HFFc6 (cell line): ENCODE measurements at places on chromosomes 16 and 17.

GRCh38 chr17:80191865-80192661, 22.2 kb downstream of the CARD14 start:
- DNase-seq, result no peak

GRCh38 chr16:88741368-88741767, 35.1 kb downstream of the CTU2 start:
- DNase-seq, result no peak

DNA sequence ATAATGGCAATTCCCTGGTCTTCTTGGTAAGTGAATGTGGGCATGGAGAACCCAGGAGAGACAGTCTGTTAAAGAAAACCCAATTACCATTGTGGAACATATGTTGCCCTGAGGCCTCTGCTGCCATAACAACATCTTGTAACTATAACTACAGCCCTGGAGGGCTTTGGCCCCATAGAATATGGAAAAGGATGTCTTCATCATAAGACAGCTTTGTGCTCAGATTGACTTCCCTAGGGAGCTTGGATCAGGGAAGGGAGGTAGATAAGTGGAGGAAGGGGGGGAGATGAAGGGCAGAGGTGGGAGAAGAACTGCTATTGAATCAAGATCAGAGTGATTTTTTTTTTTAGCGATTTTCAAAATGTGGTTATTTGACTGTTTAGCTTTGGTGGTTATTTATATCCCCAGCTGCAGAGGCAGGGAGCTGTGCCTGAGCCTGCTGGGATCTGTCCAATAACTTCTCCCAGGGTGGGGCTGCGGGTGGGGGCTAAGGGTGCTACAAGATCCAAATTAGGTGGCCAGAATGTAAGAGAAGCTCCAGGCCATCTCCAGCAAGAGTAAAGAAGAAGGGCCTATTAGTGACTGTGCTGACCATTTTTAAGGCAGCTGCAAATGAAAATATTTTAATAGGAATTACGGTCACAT, 5.3 kb upstream of the KAT7 start:
- no peak for DNase-seq

- no peak for DNase-seq
Observed at GRCh38 chr17:51612692-51613091, 352.3 kb downstream of the UTP18 start.

DNA sequence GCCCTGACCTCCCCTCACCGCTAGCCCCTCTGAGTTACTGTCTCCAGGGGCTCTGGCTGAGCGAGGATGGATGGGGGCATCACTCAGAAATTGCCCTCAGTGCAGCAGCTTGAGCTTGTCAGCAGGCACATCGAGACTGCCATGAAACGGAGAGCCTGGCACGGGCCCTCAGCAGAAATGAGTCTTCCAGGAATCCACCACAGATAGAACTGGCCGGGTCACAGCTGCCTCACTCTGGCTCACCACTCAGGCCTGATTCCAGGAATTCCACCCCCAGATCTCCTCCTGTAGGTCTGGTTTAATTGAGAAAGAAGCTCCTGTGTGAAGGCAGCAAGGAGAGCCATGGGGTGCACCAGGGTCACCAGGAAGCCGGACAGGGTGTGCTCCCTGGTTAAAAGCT, 85.5 kb downstream of the GSG1L start:
- DNase-seq, result peak; percentile 8

GRCh38 chr17:2028737-2029136, 1.2 kb upstream of the DPH1 start:
- DNase-seq, result no peak

DNA sequence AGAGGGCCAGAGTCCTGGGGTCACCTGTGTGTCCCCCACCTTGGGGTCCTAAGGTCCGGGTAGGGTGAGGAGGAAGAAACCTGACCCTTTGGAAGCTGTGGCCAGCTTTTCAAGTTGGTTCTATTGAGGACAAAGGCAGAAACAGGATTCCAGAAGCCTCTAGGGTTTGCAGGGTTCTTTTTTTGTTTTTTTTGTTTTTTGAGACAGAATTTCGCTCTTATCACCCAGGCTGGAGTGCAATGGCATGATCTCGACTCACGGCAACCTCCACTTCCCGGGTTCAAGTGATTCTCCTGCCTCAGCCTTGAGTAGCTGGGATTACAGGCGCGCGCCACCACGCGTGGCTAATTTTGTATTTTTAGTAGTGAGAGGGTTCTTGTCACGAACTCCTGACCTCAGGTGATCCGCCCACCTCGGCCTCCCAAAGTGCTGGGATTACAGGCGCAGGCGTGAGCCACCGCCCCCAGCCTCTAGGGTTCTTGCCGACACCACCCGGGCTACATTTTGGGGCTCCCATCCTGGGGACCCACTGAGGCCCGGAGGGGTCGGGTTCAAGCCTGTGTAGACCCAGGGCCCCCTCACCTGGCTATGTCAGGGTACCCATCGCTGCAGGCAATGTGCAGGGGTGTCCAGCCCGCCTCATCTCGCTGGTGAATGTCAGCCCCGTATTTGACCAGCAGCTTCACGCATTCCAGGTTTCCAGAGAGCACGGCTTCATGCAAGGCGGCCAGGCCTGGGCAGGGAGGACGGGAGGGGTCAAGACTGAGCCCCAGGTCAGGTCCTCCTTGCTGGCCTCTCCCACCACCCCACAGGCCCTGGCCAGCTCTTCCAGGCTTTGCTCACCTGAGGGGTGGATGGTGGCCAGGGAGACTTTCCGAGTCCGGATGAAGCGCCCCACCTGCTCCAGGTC, 674 bp downstream of the PPP1R27 start:
- DNase-seq, result no peak

DNA sequence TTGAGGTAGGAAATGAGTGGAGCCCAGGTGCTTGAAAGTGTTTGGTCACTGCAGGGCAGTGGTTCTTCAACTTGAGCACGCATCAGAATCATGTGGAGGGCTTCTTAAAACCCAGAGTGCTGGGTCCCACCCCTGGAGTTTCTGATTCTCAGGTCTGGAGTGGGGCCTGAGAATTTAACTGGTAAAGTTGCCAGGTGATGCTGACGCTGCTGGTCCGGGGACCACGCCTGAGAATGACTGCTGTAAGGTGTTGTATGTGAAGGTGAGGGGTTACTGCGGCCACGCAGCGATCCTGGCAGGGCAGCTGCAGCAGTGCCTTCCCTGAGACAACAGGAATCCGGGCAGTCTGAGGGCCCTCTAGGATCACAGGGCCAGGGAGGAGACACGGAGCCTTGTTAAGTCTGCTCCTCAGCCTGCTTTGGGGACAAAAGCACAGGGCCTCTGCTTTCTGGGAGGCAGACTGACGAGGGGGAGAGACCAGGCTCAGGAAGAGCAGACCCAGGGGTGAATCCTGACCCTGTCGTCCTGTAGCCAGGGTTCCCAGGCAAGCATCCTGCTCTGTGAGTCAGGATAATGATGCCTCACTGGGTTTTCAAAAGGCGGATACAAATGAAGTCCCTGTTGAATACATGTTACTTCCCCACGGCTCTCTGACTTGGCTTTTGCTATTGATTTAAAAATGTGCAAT, 16.2 kb downstream of the CCDC42 start:
- DNase-seq, result no peak

GRCh38 chr17:279331-279730, 73.3 kb downstream of the RPH3AL start:
- DNase-seq, result no peak

DNA sequence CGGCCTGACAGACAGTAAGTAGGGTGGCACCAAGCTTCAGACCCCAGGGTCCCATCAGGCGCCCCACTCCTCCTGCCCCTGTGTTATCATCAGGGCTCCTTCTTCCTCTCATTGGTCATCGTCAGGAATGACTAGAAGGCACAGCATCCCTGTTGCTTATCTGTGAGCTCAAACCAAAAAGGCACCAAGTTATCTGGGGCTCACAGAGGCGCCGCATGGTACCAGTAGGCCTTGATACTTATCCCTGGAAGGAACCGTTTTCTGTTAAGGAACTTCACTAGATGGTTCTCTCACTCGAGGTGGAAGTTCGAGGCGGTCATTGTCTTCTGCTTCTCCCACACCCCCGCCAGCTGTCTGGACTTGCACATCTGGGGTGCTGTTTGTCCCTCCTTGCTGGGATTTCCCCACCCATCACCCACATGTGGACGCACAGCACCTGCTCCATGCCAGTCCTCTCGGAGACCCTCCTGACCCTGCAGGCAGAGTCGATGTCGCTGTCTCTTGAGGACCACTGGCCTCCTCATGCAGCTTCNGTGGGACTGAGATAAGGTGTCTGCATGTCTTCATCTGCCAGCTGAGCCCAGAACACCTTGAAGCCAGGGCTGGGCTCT, 52.1 kb downstream of the METRNL start:
- no peak for DNase-seq

DNA sequence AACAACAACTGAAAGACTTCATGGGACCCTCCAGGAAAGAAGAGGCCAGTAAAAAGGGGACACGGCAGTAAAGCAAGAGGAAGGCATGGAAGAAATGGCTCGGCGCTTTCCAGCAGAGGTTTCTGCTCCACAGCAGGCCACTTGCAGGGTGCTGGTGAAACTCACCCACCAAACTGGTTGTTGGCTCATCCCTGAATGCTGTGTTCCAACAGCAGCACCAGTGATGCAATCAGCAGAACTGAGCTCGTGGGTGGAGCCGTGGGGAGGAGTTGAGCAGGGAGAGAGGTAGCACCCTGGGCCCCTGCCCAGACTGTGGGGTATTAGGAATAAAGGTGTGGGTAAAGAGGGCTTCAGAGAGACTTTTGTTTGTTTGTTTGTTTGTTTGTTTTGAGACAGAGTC, 62.8 kb upstream of the ADCY9 start:
- no peak for DNase-seq
